ENCODE measurements at places on chromosomes 3 and 15.

- no peak for DNase-seq
Measured at GRCh38 chr15:58686286-58686685, 63.2 kb downstream of the ADAM10 start.

GRCh38 chr3:56476771-56477170, 8.5 kb upstream of the ERC2 start:
- no peak for DNase-seq

GRCh38 chr3:196311-197148, at the start of gene CHL1:
Gene CHL1 (plus strand): TSS chr3:196763. CDS start chr3:319777, 123,014 bp downstream.
- DNase-seq: no peak

GRCh38 chr3:60913474-60913873, 337.8 kb downstream of the FHIT start:
- DNase-seq: no peak

- no peak for DNase-seq
Measured at GRCh38 chr3:20773320-20773984, 587.4 kb upstream of the SGO1 start.

- DNase-seq: no peak
Measured at GRCh38 chr15:75416584-75416983, 34.9 kb downstream of the SIN3A start.

DNA sequence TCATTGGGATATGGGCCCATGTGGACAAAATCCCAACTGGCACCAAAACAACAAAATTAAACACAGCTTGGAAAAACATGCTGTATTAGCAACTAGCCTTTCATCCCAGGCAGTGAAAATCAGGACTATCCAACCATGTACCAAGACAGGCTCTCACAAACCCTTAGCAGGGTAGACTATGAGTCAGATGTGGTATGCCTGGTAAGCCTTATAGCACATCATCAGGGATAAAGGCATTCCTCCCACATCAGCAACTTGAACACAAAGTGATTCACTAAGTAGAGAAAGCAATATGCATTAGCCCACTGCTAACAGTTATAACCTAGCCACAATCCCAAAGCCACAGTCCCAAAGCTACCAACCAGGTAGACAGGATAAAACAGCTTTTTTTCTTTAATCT, 8.0 kb downstream of the CEP152 start:
- no peak for DNase-seq

GRCh38 chr15:29018995-29019976, 133.5 kb downstream of the APBA2 start:
- no peak for DNase-seq

GRCh38 chr3:36740787-36741186, 23.6 kb downstream of the DCLK3 start:
- no peak for DNase-seq

DNA sequence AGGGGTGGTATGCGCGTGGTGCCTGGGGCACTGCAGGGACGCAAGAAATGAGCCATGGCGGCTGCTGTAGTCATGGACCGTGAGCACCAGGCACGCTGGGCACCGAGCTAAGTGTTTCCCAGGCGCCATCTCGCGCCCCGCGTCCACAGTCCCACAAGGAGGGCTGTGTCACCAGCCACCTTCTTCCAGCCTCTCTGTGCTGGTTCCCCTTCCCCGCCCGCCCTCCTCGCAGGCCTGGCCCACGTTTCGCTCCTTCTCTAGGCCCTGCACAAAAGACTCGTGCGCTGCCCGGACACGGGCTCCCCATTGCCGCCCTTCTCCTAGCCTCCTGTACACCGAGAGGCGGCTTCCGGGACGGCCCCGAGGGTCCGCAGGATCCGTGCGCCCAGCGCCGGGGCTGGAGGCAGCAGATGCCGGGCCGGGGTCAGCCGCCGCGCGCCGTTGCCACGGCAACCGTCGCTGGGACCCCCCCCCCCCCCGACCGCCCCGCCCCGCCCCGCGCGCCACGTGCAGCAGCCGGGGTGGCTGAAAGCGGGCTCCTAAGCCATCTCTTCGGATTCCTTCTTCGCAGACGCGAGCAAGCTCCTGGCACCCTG, 113.4 kb downstream of the SRGAP3 start:
- no peak for DNase-seq

- no peak for DNase-seq
Measured at GRCh38 chr3:4935347-4935746, 43.9 kb upstream of the BHLHE40 start.

- DNase-seq: no peak
Measured at GRCh38 chr15:93469994-93470393, 381.0 kb upstream of the RGMA start.

DNA sequence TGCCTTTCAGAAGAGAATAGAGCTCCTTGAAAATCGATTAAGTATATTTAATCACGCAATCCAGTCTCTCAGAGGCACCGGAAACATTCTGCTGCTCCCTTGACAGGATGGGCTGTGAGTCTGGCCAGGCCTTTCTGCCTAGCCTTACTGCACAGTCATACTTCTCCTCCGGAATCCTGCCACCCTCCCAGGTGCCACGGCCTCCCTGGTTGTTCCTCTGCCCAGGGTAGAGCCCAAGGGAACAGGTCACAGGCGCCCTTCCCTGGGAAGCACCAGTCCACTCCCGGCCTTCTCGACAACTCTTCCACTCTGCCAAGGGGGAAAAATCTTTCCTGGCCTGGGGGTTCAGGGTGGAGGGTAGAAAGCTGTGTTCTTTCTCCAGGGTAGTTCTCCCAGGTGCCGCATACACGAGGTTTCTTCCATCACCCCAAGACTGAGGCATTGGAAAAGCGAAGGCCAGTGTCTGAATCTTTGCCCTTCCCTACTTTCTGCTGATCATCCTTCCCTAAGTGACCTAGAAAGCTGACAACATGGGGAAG, 17.4 kb upstream of the SYNM start:
- DNase-seq: no peak

GRCh38 chr15:101382544-101382943, 87.5 kb upstream of the SNRPA1 start:
- DNase-seq: no peak
